ENCODE measurements at places on chromosomes 1 and 21.

DNA sequence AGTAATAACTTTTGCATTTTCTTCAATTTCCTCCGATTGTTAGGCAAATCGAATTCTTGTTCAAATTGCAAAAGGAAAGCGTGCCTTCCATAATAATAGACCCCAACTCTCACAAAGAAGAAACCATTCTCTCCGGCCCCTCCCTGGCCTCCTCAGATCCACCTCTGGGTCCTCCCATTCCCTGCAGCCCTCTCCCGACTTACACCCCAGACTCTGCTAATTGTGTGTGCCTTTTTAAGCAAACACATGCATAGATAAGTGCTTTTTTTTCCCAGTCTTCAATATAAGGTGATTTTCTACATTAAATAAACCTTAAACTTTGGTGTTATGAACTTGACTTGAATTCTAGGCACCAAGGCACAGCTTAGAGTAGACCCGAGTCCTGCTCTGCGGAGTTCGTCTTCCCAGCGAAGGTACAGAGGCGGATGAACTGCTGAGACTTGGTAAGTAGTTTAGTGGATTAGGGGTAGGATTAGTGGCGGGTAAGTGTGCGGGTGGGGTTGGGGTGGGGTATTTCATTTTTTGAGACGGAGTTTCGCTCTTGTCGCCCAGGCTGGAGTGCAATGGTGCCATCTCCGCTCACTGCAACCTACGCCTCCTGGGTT is 1.5 kb downstream of the L1TD1 start:
- DNase-seq, result no peak

GRCh38 chr1:170583186-170583585 is 51.2 kb downstream of the GORAB start:
- DNase-seq, result no peak

DNA sequence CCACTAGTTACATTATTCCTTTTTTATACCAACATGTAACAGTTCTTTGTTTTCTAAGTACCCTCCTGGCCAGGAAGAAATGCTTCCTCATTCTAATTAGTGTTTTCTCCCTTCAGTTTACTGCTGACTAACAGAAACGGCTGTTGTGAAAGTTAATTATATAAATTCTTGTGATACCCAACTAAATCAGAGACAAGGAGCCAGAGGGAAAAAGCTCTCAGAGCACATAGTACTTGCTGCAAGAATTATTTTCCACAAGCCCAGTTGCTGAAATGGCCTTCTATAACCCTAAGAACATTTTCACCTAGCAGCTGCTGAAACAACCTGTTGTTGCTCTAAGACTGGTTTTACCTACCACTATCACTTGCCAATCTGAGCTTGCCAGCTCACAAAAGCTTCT is 82.4 kb downstream of the FAF1 start:
- no peak for DNase-seq

DNA sequence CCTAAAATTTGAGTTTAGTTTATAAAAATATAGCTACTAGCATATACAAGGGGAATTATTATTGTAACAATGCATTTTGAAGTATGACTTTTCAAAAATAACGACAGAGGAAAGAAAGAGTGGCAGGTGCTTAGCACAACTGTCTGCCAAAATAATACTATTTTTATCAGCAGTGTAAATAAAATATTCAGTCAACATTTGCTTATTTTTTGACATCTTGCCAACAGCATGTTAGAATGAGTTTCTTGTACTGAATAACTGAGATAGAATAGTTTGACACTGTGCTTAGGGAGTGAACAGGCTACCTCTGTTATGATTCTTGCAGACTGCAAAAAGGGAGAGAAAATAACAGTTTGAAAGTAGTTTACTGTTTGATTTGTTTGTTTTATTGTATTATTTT is 909.8 kb downstream of the BRINP3 start:
- no peak for DNase-seq

DNA sequence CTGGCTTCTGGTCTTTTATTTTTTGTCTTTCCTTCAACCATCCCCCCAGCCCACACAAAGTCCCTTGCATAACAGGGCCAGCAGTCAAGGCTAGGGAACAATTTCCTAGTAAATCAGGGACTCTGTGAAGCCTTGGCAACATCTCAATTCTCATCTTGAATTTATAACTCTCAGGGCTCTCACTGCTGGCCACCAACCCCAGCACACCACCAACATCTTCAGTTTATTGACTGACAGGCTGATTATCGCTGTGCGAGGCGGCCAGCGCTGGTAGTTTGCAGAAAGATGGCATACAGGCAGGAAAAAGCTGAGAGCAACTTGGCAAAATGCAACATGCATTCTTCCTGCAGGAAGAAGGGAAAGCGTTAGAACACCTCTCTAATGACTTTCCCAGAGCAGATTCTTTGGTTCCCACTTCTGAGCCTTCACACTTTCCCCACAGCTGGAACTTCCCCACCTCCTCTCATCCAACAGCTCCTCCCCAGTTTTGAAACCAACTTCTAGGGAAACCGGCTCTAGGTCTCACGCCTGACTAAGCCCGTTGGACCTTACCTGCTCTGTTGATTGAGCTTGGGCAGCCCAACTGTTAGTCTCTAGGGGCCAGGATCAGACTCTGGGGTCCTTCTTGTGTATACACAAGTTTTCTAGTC is 26.3 kb upstream of the CSF1 start:
- no peak for DNase-seq

DNA sequence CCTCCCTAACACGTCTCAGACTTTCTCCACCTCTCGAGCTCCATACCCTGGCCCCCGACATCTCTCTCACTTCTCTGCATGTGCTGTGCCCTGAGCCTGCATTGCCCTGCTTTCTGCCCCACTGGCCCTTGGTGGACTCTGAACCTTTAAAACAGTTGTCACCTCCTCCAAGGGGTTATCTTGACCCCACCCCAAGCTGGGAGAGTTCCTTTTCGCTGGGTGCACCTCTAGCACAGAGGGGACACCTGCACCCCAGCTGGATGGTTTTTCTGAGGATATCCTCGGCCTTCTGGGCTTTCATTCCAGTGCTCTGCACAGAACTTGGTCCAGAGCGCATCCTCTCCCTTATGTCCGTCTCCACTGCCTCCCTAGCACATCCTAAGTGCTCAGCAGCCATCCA is 4.2 kb upstream of the CDCP2 start:
- DNase-seq, result no peak

DNA sequence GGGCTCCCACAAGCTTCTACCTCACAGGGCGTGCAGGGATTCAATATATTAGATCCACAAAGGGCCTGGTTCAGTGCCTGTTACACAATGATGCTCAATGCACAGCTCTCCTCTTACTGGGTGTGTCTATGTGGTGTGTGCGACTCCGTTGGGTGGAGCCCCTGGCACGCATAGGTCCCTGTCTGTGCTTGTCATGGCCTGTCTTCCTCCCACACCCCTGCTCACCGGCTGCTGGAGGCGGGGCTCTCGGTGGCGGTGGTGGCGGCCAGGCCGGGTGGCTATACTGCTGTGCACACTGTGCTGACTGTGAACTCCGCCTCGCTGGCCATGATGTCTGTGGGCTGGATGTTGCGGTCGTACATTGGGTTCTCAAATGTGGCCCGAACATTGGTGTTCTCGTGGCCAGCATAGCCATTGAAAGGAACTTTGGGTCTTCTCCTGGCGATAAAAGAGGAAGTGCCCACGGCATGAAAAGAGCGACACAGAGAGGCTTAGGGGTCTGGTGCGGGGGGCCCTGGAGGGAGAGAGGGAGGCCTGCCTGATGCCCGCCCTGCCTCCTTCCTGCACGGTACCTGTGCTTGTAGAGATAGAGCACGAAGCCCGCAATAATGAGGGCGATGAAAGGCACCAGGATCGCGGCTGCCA is 46.9 kb downstream of the ZSCAN20 start:
- DNase-seq, result no peak

GRCh38 chr1:171343727-171344472 is 29.9 kb downstream of the FMO4 start:
- DNase-seq, result no peak
